DMS153 (cell line): ENCODE measurements at places on chromosomes 12 and 14.

- DNase-seq = no peak
Measured at GRCh38 chr12:93536111-93536765, 36.2 kb upstream of the SOCS2 start.

GRCh38 chr12:119786539-119786938 is 90.6 kb downstream of the CIT start:
- no peak for DNase-seq

DNA sequence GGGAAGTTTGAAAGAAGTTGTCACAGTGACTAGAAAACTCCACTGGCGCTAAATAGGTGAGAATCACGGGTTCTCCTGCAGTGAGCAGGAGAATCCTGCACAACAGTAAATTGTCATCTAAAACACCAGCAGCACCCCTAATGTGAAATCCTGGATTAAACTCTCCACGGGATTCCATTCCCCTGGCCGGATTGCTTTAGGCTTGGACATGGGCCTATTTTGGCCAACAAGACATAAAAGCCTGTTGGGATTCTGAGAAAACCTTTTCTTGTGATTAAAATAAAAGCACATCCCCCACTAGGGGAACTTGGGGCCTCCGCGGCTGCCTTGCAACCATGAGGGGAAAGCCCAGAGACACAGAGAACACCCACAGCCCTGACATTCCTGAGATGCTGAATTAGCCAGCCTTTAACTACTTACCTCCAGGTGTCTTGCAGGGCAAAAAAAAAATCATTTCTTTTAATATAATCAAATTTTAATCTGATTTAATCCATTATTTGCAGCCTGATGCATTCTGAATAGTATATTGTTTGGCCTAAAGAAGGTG is 21.0 kb upstream of the TSPAN11 start:
- DNase-seq = no peak

DNA sequence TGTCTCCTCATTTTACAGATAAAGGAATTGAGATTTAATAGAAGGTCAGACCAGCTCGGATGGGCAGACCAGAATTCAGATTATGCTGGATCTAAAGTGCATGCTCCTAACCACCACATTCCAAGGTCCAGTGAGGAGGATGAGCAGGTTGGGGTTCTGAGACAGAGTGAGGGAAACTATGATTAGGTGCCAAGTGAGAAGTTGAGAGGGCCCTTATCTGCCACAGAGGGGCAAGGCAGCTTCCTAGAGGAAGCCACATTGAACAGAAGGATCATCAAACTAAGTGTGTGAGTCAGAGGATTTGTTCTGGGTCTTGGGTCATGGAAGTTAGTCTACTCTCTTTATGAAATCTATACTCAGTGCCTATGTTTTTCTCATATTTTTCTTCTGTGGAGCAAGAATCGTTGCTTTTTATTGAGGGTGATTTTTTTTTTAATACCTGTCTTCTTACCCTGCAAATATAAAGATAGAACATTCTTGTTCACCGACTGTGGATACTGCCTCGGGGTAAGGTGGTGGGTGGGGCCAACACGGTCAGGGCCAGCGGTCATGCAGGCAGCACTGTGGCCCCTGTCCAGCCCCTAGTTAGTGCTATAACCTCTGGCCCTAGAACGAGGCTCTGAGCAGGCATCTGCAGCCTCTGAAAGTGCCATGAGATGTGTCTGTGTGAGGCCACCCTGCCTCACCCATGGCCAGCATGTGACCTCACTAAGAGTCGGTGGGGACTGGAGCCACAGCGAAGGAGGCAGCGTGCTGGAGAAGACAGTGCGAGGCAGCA is 55.6 kb upstream of the PTHLH start:
- no peak for DNase-seq

DNA sequence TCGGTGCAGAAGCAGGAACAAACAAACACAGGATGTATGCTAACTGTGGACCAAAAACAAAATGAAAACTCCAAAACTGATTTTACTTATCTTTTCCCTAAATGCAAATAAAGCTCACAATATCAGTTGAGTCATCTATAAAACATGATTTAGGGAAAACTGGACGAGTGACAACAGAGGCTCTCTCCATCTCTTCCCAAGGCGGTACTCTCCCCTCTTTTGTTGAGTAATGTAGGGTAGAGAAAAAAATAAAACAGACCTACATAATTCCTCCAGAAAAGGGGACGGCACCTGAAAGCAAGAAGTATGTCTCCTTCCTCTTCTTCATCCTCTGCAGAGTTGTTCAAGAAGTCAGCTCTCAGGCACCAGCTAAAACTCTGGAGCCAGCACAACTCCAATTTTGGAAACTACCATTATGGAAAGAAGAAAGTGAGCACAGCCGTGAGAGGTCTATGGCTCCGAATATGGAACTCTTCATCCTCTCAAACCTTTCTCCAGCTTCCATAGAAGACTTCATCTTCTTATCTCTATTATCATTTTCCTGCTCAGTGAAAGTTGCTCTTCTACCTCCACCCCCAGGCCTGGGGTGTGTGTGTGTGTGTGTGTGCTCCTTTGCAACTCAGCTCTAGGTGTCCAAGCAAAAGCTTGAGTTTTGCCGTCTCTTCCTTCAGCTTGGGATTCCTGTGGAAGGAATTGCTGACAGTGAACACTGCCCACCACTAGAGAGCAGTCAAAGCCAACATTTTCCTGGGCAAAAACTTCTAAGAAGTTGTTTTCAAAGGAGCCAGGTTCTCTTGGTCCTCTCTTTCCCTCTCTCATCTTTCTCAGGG is 155.4 kb downstream of the DIO2 start:
- no peak for DNase-seq

DNA sequence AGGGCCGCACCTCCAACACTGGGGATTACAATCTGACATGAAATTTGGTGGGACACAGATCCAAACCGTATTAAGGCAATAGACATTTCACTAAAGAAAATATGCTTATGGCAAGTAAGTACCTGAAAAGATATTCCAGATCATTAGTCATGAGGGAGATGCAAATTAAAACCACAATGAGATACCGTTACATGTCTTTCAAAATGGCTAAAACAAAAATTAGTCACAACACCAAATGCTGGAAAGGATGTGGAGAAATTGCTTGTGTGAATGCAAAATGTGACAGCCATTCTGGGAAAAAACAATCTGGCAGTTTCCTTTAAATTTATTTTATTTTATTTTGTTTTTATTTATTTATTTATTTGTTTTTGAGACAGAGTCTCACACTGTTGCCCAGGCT is 82.3 kb upstream of the PTGDR start:
- DNase-seq = no peak

DNA sequence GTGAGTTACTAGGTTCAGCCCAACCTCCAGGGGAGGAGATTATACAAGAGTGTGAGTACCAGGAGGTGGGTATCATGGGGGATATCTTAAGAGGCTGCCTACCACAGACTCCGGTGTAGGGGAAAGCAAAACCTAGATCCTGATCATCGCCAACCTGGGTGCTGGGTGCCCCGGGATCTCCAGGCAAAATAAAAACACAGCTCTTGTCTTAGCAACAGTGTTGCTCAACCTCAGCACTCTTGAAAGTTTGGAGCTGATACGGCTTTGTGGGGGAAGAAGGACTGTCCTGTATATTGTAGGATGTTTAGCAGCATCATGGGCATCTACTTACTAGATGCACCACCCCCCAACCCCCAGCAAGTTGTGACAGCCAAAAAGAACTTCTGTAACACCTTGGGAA is 74.5 kb downstream of the CCDC60 start:
- no peak for DNase-seq

GRCh38 chr12:38872156-38872555 is 33.2 kb downstream of the CPNE8 start:
- no peak for DNase-seq

DNA sequence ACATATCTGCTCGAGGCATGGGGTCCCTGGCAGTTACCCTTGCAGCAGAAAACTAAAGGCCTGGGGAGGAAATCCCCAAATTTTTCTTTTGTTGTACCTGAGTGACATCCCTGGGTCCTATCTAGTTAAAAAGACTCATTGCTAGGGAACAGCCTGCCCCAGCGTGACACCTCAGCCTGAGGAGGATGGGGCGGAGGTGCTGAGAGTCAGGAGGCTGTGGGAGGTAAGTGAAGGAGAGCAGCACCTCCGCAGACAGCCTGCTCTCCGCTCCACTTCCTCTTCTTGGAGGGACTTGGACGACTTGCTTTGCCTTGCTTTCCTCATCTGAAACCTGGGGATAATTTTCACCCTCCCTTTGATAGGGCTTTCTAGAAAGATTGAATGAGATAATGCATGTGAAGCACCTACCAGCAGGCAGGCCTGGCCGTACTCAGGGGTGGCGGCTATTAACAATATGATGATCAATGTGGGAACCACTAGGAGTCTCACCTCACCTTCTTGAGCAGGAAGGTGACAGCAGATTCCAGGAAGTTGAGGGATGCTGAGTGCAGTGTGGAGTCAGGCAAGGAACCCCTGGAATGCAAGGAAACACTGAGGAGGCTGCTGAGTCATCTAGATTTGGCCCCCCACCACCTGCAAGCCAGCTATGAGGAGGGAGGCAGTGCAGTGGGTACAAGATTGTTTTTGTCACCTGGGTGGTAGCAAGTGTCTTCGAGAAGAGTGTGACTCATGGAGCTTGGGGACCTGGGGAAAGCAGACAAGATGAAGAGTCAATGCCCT is 23.2 kb downstream of the UBE3B start:
- no peak for DNase-seq

DNA sequence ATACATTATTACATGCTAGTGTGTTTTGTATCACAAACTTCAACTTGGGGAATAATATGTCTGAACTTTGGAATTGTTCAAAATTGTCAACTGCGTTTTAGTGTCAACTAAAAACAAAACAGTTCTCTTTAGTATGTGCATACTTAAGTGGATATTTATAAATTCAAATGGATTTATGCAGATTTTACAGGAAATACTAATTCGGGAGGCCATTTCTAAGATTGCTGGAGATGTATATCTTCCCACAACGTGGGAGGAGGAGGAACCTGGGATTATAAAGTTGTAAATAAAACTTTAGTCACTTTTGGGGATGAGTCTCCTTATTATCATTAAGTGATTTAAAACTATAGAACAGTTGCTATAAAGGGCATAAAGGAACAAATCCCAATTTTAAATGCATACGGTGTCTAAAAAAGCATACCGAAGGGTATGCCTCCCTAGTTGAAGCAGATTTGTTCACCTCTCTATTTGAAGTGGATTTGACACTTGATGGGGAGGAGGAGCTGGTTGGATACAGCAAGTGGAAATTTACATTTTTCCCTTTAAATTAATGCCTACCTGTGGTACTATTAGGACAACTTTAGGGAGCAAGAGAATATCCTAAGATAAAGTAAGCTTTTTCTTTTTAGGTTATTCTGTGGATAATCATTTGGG is 2.7 kb downstream of the PDE3A start:
- DNase-seq = no peak

GRCh38 chr14:95533391-95533821 is 1.4 kb upstream of the GLRX5 start:
- no peak for DNase-seq

- no peak for DNase-seq
Measured at GRCh38 chr12:67080637-67081036, 188.5 kb upstream of the CAND1 start.

GRCh38 chr12:63151623-63152320 is 771 bp upstream of the AVPR1A start:
- DNase-seq = peak; percentile 58

DNA sequence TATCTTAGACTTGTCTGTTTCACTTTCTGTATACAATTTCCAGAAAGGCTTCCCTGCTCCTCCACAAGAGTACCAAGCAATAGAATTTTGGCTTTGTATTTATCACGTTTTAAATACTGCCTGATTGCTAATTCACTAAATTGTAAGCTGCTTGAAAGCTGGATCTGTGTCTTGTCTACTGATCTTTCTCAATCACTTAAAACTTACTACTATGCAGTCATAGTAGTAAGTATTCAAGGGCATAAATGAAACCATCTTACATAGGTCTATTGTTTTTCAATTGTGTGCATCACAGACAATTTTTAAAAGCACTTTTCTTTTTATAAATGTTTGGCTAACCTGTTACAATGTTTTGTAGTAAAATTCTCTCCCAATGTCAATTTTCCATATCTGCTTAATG is 1.2 kb upstream of the GLIPR1L2 start:
- no peak for DNase-seq

GRCh38 chr12:53343969-53344368 is 7.8 kb upstream of the SP7 start:
- DNase-seq = no peak

- no peak for DNase-seq
Measured at GRCh38 chr14:95497561-95498011, 18.9 kb downstream of the SYNE3 start.

- DNase-seq = no peak
Measured at GRCh38 chr12:19546611-19547162, 107.4 kb downstream of the AEBP2 start.

DNA sequence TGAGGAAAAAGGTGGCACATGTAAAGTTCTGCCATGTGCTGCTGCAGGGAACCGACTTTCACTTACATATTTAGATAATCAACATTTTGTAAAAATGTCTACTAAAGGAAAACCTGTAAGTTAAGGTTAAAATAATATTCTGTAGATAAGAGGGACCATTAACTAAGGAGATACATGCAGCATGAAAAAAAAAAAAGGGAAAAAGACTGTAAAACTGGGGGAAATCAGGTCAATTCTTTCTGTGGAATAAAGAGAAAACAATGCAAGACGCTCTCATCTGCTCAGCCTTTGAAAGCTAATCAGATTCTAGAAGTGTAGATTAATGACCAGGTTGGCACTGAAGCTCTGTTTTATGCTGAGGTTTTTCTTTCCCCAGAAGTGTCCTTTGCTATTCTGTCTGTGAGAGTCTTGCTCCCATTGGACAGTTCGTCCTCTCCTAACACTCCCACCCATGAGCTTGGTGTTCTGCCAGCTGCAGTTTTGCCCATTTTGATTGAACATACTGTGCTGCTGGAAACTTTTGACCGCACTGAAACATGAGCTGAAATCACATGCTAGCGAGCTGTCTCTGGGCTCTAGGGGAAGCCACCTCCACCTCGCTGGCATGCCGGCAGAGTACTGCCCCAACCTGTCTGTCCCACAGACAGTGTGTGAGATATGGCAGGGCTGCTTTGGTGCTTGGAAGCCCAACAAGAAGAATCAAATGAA is 39.7 kb downstream of the PPTC7 start:
- no peak for DNase-seq
